ENCODE measurements at places on chromosomes 1 and 21.

DNA sequence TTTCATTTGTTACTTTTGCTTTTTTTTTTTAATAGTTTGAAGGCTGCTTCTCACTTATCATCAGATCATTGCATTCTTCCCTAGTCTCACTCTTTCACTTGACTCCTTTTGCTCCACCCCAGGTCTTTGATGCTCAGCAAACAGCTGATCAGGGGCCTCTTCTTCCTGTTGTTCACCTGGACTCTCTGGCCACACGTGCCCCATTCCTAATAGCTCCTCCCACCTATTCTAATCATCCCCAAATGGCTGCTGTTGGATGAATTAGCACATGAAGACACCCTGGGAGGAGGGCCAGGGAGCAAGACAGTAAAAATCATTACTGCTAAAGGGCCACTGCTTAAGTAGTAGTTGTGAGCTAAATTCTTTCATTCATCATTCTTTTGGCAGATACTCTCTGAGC, 119.5 kb downstream of the MAB21L3 start:
- DNase-seq: no peak

DNA sequence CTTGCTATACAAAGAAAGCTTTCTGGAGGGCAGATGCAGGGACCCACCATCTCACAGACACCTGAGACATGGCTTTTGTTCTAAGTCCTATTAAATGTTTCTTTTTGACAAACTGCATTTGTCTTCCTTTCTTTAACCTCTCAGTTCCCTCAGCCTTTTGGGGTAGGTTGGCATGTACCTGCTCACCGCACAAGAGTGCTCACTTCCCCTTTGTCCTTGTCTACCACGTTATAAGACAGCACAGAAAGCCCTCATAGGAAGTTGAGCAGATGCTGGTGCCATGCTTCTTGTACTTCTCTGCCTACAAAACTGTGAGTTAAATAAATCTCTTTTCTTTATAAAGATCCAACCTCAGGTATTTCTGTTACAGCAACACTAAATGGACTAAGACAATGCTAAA, 31.9 kb upstream of the RGS21 start:
- no peak for DNase-seq

DNA sequence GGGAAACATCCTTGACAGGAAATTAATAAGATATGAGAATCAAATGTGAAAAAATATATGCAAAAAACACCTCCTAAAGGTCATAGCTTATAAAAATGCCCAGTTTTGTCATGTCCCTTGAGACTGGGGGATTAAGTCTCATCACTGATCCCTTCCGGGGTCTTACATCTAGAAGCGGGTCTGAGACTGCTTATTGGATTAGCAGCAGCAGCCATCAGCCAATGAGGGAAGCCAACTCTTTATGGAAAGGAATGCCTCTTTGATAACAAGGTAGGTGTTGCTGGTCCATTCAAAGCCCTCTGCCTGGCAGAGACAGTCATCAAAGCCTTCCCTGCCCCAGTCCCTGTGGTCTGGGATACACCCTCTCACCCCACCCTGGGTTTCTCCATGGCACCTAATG, 3.9 kb upstream of the CACNA1S start:
- DNase-seq: no peak

DNA sequence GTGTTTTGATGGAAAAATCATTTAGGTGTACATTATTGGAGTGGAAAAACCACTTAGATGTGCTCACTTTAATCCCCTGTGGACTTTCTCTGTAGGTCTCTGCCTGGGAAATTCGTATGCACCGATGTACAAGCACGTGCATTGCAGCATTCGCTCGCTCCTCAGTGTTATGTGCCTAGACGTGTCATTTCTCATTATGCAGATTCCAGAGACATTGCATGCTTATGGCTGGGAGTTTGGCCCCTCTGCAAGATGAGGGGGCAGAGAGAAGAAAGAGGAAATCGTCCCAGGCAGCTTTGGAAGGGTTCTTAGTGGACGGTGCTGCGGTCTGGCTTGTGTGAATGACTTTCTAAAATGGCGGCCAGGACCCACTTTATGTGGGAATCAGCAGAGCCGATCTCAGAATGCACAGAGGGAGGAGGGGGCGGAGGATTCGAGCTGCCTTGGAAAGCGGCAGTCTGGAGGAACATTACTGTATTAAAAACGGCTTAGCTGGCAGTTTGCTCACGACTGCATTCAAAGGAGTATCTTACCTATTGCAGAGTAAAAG, 2.3 kb downstream of the SPEN start:
- peak; percentile 92 for DNase-seq
